ENCODE measurements at places on chromosomes 7 and 10. TPM values are rescaled to one million over a fixed set of nuclear protein-coding genes. Genes with fewer than 3 reads are reported as not detected.

DNA sequence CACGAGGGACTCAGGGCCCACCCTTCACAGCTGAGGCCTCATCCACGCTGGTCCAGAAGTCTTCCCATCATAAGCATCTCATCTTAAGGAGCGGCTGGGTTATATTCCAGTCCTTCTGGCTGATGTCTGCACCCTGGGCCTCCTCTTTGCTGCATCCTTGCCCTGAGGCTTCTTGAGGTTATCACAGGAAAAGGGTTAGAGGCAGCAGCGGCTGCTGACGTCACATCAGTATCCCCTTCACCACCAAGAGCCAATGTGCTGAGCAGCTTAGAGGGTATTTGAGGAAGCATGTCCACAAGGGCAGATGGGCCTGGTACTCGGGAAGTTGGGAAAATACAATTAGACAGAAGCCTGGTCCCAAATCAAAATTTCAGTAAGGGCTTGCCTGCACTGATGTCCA is 125.1 kb downstream of the PLXNA4 start:
- no peak for DNase-seq

The PCGF5 gene
- polyA plus RNA-seq = 17.0 TPM

The TDRD1 gene
- polyA plus RNA-seq = 0.44 TPM

- no peak for DNase-seq
Observed at GRCh38 chr10:20892796-20893195, 4.3 kb downstream of the NEBL start.

DNA sequence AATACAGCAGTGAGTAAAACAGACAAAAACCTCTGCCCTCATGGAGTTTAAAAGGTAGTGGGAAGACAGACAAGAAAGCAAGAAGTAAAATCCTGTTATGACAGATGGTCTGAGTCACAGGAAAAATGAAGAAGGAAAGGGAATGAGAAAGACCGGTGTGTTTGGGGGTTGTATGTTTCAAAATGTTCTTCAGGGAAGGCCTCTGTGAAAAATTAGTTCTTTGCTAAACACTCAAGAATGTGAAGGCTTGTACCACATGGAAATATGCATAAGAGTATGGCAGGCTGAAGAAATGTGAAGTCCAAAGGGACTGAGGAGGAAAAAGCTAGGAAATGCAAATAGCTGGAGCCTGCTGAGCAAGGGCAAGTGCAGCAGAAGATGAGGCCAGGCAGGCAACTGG is 315.9 kb upstream of the SEMA3A start:
- DNase-seq = no peak

The AGAP4 gene
- 27.8 TPM for polyA plus RNA-seq

GRCh38 chr7:36683111-36683510 is 41.2 kb downstream of the AOAH start:
- no peak for DNase-seq
